Activated CD8-positive, alpha-beta memory T cell treated with anti-CD3 and anti-CD28 coated beads for 4 hours (primary cell): ENCODE measurements at places on chromosomes 5 and 9.
A peak's percentile ranks its signal among the peaks of the same experiment; 100 is the strongest.

DNA sequence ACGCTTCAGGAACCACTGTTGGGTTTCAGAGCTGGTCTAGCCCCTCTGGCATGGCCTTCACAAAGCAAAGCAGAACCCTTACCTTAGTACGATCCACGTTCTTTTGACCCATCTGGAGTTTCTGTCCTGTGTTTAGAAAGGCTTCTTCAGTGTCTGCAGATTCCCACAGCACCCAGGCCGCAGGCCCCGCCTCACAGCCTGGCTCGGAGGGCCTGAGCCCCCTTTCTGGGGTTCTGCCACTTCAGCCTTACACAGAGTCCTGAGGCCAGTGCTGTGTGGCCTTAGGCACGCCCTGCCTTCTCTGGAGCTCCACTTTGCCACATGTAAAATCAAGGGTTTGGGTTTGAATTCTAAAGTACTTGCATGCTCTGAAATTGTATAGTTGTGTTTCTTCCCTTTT, 31.6 kb upstream of the PRDM12 start:
- DNase-seq: no peak

DNA sequence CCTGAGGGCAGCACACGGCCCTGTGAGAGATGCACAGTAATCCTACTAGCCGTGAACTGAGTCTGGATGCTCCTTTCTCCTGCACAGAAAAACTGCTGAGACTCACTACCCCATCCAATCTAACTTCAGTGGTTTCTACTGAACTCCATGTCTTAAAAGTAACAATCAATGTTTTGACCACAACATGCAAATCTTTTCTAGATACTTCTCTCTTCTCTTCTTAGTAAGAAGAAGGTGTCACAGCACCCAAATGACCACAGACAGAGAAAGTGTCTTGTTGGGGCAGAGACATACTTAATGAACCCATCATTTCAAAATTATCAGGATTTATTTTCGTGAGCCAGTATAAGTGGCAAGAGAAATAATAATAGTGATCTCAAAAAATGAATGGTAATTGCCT, 285.8 kb upstream of the MEF2C start:
- no peak for DNase-seq

DNA sequence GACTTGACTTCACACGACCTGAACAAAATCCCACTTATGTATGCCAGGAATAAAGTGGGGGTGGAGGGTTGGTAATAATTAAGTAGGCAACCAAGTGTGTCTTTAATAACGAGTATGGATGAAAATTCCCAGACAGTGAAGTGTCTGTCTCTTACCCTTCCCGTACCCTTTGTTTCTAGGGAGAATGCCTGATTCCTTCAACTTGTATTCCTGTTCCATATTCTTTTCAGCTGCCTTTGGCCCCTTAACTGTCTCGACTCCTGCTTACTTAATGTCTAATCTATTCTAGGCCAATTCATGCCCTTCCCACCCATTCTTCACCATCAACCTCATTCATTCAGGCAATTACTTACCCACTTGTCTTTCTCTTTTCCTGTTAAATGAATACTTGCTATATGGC, 380.5 kb downstream of the RAB3C start:
- DNase-seq: no peak

DNA sequence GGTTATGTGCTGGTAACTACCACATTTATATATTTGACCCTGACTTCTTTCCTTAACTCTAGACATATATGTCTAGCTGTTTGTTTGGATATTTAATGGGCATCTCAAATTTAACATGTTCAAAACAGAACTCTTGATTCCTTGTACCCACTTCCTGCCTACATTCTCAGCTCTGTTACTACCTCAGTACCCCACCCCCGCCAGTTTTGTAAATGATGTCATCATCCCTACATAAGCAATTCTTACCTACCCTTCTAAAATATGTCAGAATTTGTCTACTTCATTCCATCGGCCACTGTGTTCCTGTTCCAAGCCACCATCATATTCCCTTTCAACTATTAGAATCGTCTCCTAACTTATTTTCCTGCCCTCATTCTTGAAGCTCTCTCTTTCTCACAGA, 4.8 kb downstream of the RAD50 start:
- DNase-seq: no peak

DNA sequence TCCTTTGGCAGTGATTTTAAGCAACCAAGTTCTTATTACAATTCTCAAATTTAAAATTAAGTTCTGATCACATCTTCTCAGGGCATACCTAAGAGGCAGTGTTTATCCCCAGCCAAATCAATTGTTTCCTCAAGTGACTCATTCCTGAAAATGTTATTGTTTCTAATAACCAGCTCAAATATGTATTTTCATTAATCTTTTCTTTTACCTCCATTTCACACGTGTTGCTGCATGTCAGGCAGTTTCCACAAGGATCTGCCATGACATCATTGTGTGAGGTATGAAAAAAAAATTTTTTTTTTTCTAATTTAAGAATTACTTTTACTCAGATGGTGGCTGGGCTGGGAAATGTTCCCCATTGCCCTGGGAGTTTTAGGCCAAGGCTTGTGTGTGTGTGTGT, 113.0 kb upstream of the NTRK2 start:
- DNase-seq: no peak

GRCh38 chr5:73861313-73861988, 235.5 kb downstream of the ARHGEF28 start:
- DNase-seq: no peak

- DNase-seq: no peak
Observed at GRCh38 chr9:9133526-9133925, 1333.9 kb upstream of the DMAC1 start.

- no peak for DNase-seq
Observed at GRCh38 chr9:91770229-91770628, 179.8 kb downstream of the ROR2 start.

DNA sequence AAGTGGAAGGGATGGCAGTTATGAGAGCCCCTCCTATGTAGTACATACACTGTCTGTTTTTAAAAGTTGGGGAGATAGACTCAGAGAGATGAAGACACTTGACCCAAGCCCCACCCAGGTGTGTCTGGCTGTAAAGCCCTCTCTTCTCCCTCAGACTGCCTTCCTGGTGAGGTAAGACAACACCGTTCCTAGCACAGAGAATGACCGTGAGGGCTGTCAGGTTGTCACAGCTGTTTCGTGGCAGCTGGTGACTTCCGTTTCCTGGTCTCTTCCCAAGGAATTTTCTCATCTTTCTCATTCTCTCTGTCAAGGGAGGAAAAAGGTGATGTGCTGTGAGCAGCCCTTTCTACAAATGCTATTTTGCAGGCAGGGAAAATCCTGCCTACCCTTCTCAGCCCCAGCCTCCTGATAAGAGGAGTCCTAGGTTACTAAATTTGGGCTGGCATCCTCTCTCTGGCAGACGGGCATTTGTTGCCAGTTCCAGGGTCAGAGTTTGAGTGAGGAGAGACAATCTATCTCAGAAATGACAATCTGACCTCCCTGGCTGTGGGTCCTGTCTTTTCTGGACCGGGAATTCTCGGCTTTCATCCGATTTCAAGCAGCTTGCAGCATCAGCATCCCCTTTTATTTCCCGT, 263.5 kb upstream of the PANK3 start:
- no peak for DNase-seq

GRCh38 chr5:133404724-133405123, 207.6 kb downstream of the FSTL4 start:
- DNase-seq: no peak

DNA sequence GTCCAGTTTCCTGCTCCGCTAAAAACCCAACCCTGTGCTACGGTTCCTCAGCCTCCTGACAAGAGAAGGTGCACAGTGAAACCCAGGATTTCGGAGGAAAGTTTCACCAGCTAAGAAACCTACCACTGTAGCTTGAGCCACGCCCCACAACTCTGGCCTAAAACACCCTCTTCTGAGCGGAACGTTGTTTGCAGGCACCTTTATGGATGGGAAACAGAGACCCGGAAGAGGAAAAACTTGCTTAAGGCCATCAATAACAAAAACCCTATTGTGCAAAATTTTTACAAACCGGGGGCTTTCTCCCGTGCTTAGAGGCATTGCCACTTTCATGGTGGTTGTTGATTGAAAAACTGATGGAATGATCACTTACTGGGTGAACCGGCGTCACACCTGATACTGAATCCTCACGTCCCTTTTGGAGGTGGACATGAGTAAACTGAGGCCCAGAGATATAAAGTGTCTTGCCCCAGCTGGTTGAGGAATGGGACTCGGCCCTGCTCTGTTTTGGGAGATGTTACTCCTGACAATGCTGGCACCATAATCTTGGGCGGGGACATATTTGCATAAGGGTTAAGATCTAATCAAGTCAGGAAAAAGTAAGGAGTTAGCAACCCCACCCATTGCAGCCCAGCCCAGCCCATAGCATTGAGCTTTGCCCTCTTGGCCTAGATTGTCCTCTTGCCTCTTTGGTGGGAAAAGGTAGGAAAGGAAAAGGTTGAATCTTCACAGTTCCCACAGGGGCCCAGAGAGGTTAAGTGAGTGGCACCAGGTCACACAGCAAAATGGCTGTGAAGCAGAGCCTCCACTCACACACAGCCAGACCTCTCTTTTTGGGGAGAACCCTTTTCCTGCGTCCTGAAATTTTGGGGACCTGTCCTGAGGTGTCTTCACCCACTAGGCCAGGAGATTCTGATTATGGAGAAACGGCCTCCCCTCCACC, 23.2 kb upstream of the PTGS1 start:
- no peak for DNase-seq

DNA sequence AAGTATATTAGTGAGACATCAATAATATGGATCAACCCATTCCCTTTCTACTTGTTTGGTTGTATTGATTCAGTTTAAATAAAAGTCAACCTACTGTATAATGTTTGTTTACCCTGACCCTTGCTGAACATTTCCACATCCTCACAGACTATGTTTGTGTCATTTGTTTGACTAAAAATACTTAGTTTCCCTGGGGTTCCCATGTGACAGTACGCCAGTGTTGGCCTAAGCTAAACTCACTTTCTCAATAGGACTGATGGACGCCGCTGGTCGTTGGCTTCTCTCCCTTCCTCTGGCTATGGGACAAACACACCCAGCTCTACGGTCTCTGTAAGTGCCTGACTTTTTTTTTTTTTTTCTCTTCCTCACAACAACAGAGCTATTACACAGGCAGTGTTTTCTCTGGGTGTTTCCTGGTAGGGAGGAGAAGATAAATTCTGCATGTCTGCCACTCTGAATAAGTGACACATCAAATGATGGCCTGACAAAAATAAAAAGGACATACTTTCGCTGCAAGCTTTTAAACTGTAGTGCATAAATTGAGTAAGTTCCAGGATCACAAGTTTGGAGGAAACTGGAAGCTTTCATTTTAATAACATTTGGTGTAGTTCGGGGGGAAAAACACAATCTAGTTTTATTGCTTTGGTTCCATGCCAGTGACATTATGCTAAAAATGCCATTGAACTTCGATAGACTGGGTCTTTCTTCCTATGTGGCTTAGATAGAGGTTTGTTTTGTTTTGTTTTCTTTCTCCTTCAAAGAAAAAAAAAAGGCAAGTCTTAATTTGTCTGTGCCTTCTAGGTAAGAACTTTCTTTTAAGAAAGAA, 101.0 kb downstream of the CD180 start:
- DNase-seq: no peak

- no peak for DNase-seq
Observed at GRCh38 chr5:149729150-149729549, 960 bp upstream of the PPARGC1B start.

GRCh38 chr5:149417711-149418368, 38.7 kb upstream of the IL17B start:
- DNase-seq: no peak

GRCh38 chr5:36688722-36689121, 82.3 kb downstream of the SLC1A3 start:
- DNase-seq: no peak

- DNase-seq: no peak
Observed at GRCh38 chr5:54860321-54860720, 125.1 kb downstream of the ESM1 start.

GRCh38 chr5:28750251-28750650, 1711.9 kb upstream of the CDH9 start:
- DNase-seq: no peak

DNA sequence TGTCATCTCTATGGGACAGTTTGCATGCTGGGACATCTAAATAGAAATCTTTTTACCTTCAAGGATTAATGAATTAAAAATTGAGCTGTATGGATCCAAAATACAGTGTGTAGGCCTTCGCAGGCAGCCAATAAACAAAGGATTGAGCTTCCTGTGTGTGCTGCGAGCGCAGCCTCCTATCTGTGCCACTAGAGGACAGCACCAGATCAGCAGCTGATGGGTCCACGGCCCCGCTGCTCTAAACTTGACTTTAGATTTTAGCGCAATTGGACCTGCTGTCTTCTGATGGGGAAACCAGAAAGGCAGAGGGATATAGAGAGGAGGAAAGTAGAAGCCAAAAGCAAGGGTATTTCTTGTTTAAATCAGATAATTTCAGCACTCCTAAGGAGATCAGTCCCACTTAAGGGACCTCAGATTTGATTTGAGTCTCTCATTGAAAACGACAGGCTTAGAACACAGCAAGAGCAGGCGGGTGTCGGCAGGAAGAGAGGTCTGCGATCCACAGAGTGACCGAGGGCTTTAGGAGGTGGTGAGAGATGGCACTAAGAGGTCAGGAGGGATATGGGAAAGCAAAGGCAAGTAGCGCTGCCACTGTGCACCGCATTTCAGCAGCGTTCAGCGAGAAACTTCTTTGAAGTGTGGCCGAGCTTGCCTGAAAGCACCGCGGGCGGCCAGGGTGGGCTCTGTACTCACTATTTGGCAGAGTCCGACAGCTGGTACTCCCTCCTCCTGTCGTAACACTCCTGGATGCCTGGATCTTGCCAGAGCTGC, 214.3 kb downstream of the GNA14 start:
- DNase-seq: peak; percentile 6

DNA sequence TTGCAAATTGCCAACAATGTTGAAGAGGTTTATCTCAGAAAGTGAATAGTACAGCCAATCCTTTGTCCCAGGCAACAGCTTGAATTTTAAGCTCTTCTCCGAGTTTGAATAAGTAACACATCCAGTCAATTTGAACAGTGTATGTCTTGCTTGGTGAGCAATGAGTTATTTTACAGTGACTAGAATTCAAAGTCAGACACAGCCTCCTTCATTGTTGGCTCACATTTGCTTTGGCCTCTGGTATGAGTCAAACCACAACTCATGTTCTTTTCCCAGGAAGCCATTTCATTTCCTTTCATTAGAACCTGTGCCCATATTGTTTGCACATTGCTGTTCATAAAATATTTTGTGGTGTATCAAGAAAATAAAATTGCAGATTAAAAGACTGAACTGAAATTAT, 622.0 kb upstream of the DAB2 start:
- no peak for DNase-seq

- no peak for DNase-seq
Observed at GRCh38 chr5:144298658-144299057, 128.0 kb downstream of the KCTD16 start.

GRCh38 chr9:81470864-81471263, 218.5 kb downstream of the TLE1 start:
- DNase-seq: no peak

GRCh38 chr9:113526841-113527240, 63.3 kb downstream of the RGS3 start:
- DNase-seq: no peak

- DNase-seq: no peak
Observed at GRCh38 chr5:14779975-14780374, 91.6 kb downstream of the ANKH start.
